Right hindlimb (tissue), 1 donor: ENCODE measurements at places on chromosomes 4 and X.

DNA sequence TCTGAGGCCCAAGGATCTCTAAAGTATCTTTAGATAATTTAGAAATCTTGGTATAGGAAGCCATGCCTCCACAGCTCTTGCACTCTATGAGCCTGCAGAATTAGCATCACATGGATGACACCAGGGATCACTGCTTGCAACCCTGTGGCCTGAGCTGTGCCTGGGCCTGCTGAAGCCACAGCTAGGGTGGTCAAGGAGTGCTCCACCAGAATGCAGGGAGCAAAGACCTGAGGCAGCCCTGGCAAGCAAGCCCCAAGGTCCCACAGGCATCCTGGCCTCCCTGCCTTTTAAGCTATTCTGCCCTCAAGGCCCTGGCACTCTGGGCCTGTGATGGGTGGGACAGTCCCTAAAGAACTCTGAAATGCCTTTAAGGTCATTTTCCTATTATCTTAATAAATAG is 105.2 kb upstream of the NALF2 start:
- no peak for DNase-seq

DNA sequence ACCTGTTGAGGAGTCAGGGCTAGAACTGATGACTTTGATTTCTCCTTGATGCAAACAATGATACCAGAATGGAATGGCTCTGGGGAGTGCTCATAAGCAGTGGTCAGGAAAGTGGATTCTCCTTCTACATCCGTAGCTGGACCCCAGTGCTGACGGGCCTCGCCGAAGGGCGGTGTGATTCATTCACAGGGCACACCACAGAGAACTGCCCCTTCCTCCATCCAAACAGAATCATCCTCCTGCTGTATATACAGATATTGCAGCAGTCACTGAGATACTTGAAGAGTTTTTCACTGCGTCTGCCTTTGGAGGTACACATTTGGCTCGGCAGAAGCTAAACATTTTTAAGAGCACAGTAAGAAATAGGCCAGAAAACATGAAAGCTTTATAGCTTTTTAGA is 7.3 kb upstream of the DCTD start:
- DNase-seq = no peak

DNA sequence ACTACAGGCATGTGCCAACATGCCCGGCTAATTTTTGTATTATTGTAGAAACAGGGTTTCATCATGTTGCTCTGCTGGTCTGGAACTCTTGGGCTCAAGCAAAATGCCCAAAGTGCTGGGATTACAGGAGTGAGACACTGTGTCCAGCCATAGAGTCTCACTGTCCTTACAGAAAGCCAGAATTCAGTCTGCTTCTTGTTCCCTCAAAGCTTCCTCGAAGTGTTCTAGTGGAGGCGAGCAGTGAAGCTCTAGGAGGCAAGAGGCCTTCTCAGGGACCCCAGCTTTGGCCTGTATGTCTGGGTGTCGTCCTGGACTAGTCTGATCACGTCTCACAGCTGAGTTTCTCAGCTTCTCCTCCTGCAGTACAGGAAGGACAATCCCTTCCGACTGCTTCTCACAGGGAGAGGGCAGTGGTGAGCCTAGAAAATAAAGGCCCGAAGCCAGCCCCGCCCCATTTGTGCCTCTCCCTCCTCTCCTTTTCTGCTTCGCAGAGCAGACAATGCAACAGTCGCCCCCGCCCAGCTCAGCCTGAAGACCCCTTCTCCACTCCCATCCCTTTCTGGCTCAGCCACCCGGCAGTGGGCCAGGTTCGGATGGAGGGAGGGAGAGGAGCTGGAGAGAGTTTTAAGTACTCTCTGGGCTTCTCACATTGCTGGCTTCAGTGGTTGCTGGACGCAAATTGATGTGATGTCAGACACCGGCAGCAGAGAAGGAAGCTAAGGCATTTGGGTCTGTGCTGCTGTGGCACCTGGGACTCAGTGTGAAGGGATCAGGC is 11.1 kb upstream of the FAM3A start:
- peak; percentile 94 for DNase-seq

DNA sequence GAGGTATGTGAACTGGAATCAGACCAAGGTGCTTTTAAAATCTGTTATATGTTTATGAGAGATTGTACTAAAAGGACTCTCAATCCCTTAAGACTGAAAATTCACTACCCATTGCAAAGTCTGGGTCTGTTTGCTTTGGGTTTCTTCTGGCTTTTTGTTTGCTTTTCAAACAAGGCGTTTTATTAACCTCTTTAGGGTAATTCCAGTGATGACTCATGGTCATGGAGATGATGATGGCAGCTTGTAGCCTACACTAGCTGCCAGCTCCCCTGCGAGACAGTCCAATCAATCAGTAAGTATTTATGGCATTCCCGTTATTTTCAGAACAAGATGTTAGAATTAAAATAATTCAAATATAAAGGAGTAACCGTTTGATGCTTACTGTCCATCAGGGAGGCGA is 643.8 kb upstream of the FTHL17 start:
- no peak for DNase-seq

DNA sequence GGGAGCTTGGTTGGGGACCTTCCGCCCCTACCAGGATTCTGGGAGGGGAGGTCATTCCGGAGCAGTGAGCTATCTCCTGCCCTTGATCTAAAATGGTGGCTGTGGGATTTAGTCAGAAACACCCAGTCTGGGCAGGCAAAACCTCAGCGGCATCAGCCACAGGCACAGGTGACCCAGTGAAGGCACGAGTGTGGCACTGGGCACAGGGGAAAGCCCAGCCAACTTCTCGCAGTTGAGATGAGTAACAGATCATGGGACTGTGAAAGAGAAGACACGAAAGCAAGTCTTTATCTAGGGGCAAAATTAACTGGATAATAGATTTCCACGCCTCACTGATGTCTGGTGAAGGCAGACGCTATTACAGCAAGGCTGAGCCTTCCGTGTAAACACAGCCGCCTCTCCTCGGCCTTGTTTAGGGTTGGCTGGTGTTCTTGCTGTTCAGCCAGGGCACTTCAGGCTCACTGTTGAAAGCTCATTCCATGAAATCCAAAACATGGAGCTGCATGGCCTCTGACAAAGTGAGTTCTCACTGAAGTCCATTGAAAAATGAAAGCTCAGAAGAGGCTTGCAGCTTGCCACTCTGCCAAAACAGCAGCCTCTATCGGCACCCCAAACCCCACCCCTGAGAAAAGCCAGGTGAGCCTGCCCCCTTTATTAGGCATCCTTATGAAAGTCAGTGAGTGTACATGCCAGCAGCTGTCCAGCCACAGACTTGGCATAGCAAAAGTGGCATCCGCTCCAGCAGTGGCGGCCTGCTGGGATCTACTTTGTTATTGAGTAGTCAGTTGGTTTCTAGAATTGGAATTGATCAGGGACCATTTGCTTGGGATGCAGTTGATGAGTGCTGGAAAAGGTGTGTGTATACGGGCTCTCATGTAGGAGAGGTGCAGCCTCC is 102.3 kb upstream of the MTM1 start:
- DNase-seq = no peak

DNA sequence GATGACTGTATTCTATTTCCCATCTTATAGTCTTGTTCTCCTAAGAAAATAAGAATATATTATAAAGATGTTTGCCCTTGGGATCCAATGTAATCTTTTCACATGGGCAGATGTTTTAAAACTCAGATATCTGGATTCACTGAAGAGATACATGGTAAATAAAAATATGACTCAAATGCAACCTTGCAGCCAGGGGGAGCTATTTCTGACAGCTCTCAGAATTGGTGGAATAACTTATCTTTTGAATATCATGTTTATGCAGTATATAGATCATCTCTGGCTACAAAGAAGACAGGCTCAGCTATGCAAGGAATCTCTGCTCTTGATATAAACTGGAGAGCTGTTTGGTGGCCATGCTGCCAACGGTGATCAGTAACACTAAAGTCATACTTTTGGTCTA is 274.7 kb downstream of the GLUD2 start:
- DNase-seq = no peak

DNA sequence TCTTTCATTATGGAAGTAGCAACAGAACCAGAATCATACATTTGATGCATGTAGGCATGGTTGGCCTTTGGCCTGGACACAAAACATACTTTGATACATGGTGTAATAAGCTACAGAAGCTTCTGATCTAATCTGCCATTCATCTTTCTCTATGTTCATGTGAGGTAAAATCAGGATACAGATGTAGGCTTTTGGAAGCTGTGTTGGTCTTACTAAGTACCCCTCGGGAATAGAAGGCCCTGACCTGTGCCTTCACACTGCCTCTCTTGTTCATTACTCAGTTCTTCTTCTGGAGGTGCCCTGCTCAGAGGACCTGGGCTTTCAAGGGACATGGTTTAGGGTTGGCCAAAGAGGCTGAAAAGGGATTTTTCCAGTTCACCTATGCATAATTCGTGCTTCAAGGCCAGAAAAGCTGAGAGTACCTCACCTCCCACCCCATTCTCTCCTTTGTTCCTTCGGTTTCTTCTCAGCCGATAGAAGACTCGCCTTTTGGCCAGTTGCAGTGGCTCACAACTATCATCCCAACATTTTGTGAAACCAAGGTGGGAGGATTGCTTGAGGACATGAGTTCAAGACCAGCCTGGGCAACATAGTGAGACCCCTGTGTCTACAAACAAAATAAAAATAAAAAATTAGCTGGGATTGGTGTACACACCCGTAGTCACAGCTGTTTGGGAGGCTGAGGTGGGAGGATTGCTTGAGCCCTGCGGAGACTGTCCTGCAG is 25.9 kb downstream of the SNX25 start:
- DNase-seq = no peak

DNA sequence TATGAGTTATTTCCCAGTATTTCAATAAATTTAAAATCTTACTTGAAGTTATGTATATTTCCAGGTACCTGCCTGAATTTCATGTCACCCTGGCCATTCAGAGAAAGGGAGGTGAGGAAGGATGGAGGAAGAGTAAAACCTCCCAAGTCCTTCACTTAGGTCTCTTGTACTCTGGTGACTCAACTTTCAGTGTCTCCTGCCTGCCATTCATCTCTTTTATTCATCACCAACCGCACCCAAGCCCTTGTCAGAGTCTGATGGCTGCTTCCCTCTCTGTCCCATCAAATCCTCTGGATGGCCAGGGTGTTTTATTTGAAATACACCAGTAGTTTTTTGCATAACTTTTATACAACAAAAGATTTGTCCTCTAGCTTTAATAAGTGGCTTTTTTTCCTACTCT is 17.8 kb downstream of the TMPRSS11E start:
- no peak for DNase-seq

DNA sequence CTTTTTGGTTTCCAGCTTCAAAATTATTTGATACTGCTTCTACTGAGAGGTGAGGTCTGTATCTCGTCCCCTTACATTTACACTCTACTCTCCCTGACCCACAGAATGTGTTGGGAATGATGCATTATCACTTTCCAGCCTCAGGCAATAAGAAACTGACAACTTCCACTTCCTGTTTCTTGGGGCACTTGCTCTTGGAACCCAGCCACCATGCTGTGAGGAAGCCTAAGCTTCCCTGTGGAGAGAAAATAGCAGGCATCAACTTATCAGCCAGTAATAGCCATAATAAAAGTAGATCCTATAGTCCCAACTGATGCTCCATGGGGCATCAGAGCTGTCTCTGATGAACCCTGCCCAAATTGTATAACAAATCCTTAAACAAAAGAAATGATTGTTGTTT is 32.6 kb downstream of the RELL1 start:
- no peak for DNase-seq

DNA sequence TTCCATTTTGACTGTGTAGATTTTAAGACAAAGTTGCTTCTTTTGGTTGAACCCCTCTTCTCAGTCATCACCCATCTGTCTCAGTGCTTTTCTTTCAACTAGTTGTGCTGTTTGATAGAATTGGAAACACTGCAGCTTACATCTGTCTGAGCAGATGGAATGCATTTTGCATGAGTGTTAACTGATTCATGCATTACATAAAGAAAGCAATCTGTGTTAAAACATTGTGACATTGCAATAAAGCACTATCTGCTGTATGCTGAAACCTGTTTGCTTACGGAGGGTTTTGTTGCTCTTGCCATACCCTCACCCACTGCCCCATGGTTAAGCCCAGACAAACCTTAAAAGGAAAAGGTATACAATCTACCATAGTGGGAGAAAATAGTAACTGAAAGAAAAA is 47.4 kb downstream of the NRK start:
- no peak for DNase-seq

GRCh38 chr4:10243856-10244255 is 127.3 kb upstream of the WDR1 start:
- DNase-seq = no peak

GRCh38 chr4:15395311-15395710 is 32.5 kb upstream of the C1QTNF7 start:
- DNase-seq = no peak

- no peak for DNase-seq
These were observed 22.8 kb downstream of the GPAT3 start for GRCh38 chr4:83558680-83559079.

DNA sequence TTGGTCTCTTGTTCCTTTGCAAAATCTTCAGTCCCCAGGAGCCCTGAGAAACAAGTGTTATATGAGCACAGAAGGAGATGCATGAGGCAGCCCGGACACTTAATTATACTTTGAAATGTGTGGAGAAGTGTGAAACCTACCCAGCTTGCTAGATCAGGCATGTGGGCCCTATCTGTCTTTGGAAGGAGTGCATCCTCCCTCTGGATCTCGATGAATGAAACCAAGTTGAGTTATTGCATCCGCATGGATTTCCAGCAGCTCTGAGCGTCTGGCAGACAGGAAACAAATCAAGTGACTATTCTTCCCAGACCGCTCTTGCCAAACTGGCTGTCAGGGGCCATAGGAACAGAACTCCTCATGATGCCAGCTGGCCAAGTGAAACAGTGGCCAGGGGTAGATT is 19.6 kb upstream of the SOWAHD start:
- DNase-seq = no peak

DNA sequence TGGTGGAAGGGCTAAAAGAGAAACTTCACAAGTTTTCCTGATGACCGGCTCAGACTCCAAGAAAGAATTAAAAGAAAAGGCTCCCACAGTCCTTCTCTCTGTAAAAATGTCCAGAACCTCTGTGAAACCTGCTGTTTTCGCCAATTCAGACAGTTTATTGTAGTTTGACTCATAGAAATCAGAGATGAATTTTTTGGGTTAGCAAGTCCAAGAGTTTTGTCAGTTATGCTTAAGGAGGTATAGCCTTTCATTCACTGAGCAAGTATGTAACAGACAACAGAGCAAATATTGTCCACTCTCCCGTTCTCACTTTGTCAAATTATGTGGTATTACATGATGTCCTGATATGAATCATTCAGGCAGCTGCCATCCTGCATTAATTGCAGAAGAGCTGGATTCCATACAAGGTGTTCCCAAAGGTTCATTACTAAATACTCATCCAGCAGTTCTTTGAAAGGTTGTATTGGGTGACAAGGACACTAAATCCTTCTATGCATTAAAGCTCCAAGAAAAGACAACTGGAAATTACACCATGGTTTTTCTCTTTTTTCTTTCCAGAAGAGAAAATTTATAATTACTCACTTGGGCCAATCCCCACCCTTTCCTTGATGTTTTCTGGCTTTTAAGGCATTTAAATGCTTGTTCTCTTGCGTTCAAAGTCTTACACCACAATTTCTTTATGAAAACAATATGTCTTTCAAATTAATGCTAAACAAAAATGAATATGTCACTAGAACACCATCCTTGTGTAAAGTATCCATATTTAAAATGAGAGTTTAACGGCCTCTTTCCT is 30.0 kb upstream of the PLAC1 start:
- DNase-seq = no peak

GRCh38 chr4:177441061-177441802 is 1.0 kb downstream of the AGA start:
- no peak for DNase-seq
